ENCODE measurements at places on chromosomes 7 and 10.

DNA sequence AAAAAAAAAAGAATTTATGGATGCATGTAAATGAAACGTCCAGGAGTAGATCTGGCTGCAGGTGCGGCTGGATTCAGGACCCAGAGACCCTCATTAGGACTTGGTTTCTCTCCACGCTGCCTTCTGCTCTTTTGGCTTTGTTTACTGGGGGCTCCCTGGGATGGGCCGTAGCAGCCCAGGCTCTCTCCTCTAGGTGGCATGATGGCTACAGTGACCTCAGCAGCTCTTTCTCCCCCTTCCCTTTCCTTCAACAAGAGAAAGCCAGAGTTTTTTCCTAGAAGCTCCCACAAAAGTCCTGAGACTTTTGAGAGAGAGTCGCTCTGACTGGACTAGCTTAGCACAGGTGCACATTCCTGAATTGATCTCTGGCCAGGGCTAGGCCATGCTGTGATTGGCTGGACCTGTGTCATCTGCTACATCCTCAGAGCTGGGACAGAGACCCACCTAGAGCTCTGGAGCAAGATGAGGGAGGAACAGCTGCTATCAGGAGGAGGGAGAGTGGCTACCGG, 67.8 kb upstream of the PDCD4 start:
- H3K4me1 ChIP-seq = peaks cover 29% of the 10 kb centered on the region
- H3K27me3 ChIP-seq = no peaks in the 10 kb centered on the region
- no peak overlapping the region for H3K4me3 ChIP-seq
- H3K36me3 ChIP-seq = no peaks in the 10 kb centered on the region
- no peak for DNase-seq
- H3K27ac ChIP-seq = peak overlapping the region; percentile 55

DNA sequence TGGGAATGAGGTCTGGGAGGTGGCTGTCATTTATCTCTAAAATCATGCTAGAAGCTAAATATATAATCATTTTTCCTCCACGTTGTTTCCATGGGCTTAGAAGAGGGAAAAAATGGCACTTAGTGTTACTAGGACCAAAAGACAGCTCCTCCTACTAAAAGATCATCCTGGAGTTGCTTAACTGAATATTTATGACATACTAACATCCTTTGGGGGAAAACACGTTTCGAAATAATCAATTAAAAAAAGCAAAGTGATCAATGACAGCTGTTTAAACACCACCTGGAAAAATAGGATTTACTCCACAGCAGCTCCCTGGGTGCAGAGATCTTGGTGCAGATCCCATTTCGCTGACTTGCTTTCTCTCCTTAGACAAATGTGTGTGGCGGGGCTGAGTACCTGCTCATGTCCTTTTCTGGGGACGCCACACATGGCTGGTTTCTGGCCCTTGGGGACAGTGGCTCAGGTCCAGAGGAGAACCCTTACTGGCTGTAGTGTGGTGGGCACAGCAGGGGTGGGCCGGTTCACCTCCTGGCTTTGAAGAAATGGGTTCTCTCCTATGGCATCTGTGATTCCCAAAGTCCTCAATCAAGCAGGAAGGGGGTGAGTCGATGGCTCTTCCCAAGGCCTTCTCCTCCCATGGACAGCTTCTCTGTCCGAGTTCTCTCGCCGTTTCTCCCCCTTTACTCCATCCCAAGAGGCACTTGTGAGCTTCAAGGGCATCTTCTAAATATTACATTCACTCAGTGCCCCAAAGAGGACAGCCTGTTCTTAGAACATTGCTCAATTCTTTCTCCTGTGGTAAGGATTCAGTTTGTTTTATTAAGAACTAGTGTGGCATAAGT, 156.4 kb upstream of the KLF14 start:
- DNase-seq = no peak
- H3K4me3 ChIP-seq = no peak overlapping the region
- H3K36me3 ChIP-seq = no peaks in the 10 kb centered on the region
- H3K27me3 ChIP-seq = no peaks in the 10 kb centered on the region
- H3K4me1 ChIP-seq = peaks cover 94% of the 10 kb centered on the region

- H3K4me3 ChIP-seq = no peak overlapping the region
- H3K4me1 ChIP-seq = no peaks in the 10 kb centered on the region
- no peak overlapping the region for H3K27ac ChIP-seq
- no peaks in the 10 kb centered on the region for H3K36me3 ChIP-seq
Observed at GRCh38 chr10:33164060-33164709, 170.3 kb downstream of the NRP1 start.

DNA sequence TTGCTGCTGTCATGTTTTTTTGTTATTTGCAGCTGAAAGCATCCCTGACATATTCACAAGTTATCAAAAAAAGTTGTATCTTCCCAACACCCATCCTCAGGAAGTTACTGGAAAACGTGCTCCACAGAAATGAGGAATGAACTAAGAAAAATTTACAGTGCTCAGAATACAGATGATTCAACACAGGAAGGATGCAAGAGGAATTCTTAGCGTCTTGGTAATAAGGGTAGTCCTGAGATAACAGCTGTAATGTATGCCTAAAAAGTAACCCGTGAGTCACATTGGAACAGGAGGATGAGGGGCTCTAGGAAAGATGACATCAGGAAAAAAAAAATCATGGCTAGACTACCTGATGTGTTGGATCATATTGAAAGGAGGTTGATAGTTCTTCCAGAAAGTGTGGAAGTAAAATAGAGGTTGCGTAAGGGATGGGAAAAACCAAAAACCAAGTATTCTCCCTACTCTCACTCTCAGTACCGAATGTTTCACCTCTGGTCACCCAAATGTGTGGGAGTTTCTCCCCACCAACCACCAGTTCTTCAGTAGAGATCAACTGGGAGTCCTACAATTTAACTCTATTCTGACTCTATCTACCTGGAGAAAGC, 3.9 kb downstream of the ADAM12 start:
- peaks cover 4% of the 10 kb centered on the region for H3K27me3 ChIP-seq
- peaks cover 7% of the 10 kb centered on the region for H3K4me1 ChIP-seq
- H3K27ac ChIP-seq = no peak overlapping the region

GRCh38 chr10:76550806-76551205, 1086.8 kb downstream of the KCNMA1 start:
- no peak overlapping the region for H3K4me3 ChIP-seq
- no peaks in the 10 kb centered on the region for H3K4me1 ChIP-seq
- H3K36me3 ChIP-seq = no peaks in the 10 kb centered on the region
- no peak for DNase-seq

DNA sequence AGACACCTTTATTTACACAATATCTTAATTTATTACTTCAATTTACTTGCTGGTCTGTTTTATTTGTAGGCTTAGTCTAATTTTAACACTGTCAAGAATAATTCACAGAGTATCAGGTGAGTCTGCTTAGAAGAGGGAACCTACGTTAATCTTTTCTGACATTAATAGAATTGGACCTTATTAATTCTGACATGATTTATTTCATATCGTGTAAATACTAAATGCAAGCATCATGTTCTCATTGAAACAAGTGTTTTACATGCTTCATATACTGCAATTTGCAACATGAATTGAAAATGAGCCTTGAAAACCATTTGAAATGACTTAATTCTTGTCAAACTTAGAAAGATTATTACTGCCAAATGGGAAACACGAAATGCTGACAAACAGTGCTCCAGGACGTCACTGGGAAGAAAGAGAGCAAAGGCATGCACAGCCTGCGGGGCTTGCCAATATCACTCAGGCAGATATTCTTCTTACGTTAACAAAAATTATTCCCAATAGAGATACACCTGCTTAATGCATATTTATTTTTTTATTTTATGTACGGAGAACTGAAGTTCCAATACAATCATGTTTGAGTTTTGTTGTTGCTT, 282.0 kb upstream of the AKR1E2 start:
- no peak overlapping the region for H3K4me3 ChIP-seq
- H3K36me3 ChIP-seq = no peaks in the 10 kb centered on the region
- H3K27ac ChIP-seq = no peak overlapping the region
- no peaks in the 10 kb centered on the region for H3K27me3 ChIP-seq

- no peak for DNase-seq
- no peak overlapping the region for H3K27ac ChIP-seq
- no peaks in the 10 kb centered on the region for H3K27me3 ChIP-seq
- no peaks in the 10 kb centered on the region for H3K36me3 ChIP-seq
Observed at GRCh38 chr10:45180946-45181875, 134.2 kb downstream of the OR13A1 start.

DNA sequence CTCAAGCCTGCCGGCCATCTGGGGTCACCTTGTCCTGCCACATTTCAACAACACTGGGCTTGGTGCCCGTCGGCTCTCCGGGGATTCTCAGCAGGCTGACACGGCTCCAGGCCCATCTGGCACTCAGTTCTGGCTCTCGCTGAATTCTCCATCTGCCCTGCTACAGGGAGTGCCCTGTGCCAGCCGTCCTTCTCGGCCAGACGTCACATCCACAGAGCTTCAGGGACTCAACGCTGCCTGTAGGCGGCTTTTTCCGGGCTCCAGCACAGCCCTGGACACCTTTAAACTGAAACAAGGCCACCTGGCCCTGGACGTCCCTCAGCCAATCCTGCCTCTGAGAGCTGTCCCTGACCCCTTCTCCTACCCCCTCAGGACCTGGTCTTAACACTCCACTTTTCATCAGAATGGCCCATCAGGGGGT, 43.0 kb downstream of the TMEM130 start:
- no peak overlapping the region for H3K27ac ChIP-seq
- H3K27me3 ChIP-seq = no peaks in the 10 kb centered on the region
- no peak overlapping the region for H3K4me3 ChIP-seq

- no peak overlapping the region for H3K4me3 ChIP-seq
- no peaks in the 10 kb centered on the region for H3K36me3 ChIP-seq
- no peak for DNase-seq
- H3K27ac ChIP-seq = no peak overlapping the region
- no peaks in the 10 kb centered on the region for H3K27me3 ChIP-seq
Observed at GRCh38 chr10:131576341-131577177, 265.0 kb upstream of the TCERG1L start.

GRCh38 chr7:37096341-37096740, 352.3 kb downstream of the ELMO1 start:
- H3K36me3 ChIP-seq = no peaks in the 10 kb centered on the region
- H3K4me1 ChIP-seq = no peaks in the 10 kb centered on the region
- no peak overlapping the region for H3K4me3 ChIP-seq
- DNase-seq = no peak

GRCh38 chr7:106504645-106505044, 156.3 kb downstream of the CCDC71L start:
- H3K36me3 ChIP-seq = no peaks in the 10 kb centered on the region
- H3K27ac ChIP-seq = no peak overlapping the region
- DNase-seq = no peak
- H3K4me3 ChIP-seq = no peak overlapping the region
- H3K4me1 ChIP-seq = no peaks in the 10 kb centered on the region
- H3K27me3 ChIP-seq = no peaks in the 10 kb centered on the region

DNA sequence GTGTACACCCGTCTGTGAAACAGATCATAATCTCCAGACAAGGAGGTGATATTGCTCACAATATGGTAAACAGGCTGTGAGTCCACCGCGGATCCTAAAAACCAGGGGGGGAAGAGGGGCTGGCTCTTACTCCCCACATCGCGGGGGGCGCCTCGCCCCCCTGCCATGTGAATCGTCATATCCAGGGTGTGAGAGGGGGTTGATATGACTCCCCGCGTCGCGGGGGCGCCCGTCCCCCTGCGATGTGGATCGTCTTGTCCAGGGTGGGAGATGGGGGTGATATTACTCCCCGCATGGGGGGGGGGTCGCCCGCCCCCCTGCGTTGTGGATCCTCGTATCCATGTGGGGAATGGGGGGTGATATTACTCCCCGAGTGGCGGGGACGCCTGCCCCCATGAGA, 30.9 kb downstream of the OCM2 start:
- no peaks in the 10 kb centered on the region for H3K27me3 ChIP-seq
- H3K4me3 ChIP-seq = no peak overlapping the region
- no peaks in the 10 kb centered on the region for H3K4me1 ChIP-seq
- H3K27ac ChIP-seq = no peak overlapping the region
- DNase-seq = no peak

GRCh38 chr7:75762350-75762917, 9.6 kb downstream of the CCL26 start:
- no peaks in the 10 kb centered on the region for H3K4me1 ChIP-seq
- no peaks in the 10 kb centered on the region for H3K27me3 ChIP-seq
- H3K4me3 ChIP-seq = no peak overlapping the region
- H3K27ac ChIP-seq = no peak overlapping the region
- no peak for DNase-seq

GRCh38 chr7:99559175-99559915, 903 bp downstream of the ZNF655 start:
- no peaks in the 10 kb centered on the region for H3K27me3 ChIP-seq
- H3K27ac ChIP-seq = peak overlapping the region; percentile 97
- H3K4me3 ChIP-seq = peak overlapping the region; percentile 76
- peaks cover 66% of the 10 kb centered on the region for H3K36me3 ChIP-seq

DNA sequence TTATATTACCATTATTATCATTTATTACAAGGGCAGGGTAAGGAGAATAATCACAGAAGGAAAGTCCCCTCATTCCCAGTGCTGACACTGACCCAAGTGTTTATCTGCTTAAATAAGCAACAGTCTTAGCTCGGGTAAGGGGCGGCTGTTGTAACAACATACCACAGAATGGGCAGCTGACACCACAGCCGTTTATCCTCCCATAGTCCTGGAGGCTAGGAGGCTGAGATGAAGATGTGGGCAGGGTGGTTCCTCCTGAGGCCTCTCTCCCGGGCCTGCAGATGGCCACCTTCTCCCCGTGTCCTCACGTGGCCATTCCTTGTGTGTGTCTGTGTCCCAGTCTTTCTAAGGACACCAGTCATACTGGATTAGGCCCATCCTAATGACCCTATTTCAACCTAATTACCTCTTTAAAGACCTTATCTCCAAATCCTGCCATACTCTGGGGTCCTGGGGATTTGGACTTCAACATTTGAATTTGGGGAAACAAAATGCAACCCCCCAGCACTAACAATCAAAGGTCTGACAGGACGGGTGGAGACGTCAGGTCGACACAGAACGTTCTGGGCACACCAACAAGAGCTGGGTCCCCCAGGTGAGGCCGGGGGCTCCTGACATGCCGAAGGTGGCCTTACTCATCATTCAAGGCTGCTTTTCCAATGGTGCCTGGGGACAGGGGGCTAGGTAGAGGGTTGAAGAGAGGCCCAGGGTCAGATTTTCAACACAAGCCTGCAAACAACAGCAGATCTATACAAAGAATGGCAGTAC, 93.5 kb downstream of the TNS3 start:
- H3K4me1 ChIP-seq = peaks cover 10% of the 10 kb centered on the region
- H3K36me3 ChIP-seq = no peaks in the 10 kb centered on the region

DNA sequence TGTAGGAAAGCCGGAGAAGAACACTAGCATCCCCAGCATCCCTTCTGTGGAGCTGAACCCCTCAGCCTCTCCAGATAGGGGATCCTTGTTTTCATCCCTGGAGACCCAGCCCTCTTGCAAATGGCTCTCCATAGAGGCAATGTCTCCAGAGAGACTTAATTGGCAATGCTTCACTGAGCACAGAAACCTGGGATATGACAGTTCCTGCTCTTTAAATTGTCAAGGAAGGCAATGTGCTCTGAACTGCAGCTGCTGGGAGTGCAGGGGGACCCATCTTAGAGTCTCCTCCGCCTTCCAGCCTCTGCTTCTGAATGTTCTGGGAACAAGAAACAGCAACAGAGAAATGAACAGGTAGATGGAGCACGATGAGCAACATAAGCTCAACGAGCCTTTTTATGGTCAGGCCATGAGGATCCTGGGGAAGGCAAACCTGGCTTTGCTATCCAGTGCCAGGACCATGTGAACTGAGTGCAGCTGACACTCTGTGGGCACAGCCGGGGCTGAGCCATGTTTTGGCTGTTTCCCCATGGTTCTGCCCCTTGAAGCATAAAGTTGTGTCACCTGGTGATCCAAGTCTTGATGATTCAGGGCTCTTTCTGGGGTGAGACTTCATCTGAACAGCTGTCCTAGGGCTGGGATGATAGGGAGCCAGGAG, 481.0 kb downstream of the PLXNA4 start:
- H3K4me3 ChIP-seq = no peak overlapping the region
- no peaks in the 10 kb centered on the region for H3K4me1 ChIP-seq
- H3K36me3 ChIP-seq = no peaks in the 10 kb centered on the region
- H3K27ac ChIP-seq = no peak overlapping the region
- H3K27me3 ChIP-seq = no peaks in the 10 kb centered on the region
